ENCODE measurements at places on chromosomes 16 and 17.

DNA sequence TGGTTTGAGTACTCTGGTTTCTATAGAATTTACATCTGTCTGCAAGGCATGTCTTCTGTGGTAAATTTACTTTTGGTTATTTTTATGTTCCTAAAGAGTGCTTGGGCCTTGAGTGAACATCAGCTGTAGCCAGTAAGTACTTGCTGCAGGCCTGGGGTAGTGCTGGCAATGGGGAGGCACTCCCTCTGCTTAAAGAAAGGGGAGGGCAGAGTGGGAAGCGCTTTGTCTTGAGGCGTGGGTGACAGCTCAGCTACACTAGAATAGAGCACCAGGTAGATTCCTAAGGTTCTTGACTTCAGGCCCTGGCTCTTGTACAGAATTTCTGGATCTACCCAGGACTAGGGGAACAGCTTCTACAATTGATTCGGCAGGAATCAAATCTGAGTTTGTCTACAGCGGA is 50.6 kb downstream of the MPHOSPH6 start:
- DNase-seq: no peak

DNA sequence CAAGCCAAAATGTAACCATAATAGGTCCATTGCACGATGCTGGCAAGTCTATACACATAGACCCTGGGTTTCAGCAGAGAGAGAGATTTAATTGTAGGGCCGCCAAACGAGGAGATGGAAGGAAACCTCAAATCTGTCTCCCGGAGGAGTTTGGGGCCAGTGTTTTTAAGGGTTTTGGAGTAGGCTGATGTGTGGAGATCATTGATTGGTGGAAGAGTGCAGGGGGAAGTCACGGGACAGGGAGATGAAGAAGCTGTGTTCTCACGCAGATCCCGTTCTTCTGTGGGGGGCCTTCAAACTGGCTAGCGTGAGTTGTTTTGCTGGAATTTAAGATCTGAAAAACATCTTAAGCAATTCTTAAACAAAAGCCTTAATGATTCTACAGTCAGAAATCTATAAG is 84.8 kb downstream of the KATNIP start:
- DNase-seq: no peak

DNA sequence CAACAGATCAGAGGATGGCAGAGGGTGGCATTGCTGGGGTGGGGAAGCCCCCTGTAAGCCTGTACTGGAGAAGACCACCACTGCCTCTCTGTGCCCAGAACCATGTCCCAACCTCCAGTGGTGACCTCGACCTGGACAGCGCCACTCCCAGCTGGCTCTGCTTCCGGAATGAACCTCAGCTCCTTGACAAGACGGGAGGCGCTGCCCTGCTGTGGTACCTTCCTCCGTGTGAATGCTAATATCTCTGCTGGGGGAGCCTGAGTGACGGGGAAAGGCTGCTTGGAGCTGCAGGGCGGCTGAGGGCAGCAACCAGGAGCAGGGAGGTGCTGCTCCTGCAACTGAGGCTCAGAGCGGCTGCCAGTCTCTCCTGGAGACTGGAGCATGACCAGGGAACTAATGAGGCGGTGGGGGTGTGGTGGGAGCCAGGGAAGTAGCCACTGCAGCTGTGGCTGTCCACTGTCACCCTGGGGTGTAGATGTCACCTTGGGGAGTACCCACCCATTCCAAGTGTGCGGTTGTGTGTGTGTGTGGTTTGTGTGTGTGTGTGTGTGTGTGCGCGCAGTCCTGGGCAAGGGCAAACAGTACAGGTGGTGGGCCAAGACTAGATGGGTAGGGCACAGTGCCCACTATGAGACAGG is 6.2 kb downstream of the PRCD start:
- DNase-seq: no peak

- no peak for DNase-seq
Measured at GRCh38 chr16:16868727-16869126, 489.8 kb downstream of the NPIPA7 start.

- DNase-seq: no peak
Measured at GRCh38 chr16:3017794-3018506, at the start of gene CLDN6. Gene CLDN6, minus strand, starts transcription at chr16:3018183. Its CDS starts 2,162 bp downstream, at chr16:3016021.

DNA sequence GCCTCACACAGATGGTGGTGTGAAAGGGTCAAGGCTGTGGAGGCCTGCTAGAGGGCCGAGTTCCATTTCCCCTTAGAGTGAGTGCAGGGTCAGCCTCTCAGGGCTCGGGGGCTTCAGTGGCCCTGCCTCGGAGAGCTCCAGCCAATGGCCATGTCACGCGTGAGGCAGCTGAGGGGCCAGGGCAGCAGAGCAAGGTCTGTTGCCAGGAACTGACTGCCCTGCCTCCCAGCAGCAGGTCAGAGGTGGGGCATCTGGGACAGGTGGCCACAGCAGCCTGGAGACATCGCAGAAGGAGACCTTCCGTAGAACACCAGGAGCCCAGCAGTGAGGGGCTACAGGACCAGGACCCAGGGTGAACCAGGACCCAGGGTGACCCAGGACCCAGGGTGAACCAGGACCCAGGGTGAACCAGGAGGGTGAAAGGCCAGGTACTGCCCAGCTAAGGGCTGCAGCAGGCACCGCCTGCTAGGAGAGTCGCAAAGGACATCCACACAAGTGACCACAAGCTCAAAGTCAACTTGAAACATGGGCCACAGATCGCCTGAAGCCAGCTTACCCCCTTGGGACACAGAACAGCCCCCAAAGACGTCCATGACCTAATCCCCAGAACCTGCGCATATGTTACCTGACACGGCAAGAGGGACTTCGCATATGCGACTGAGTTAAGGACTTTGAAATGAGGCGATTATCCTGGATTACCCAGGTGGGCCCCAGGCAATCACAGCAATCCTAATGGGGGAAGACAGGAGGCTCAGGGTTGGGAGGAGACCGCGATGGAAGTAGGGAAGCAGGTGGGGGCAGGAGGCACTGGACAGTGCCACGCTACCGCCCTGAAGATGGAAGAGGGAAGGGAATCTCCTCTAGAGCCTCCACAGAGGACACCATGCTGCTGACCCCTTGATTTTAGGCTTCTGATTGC is 4.8 kb upstream of the MEAK7 start:
- DNase-seq: no peak

DNA sequence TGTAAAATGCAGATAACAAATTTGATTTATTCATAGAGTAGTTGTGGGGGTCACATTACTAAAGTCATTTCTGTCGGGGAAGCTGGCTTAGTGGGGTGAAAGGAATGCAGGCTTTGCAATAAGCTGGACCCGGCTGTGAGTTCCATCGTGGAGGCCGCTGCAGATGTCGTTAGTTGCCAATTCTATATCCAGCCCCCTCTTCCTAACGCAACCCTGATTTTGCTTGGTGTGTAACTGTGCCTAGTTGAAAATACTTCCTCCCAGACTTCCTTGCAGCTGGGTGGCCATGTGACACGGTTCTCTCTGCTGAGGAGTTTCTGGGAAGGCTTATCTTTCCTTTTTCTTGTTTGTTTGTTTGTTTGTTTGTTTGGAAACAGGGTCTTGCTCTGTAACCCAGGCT is 4.5 kb downstream of the MFSD6L start:
- DNase-seq: no peak
